Non-pigmented ciliary epithelial cell (primary cell): ENCODE measurements at places on chromosomes 1 and 21.

DNA sequence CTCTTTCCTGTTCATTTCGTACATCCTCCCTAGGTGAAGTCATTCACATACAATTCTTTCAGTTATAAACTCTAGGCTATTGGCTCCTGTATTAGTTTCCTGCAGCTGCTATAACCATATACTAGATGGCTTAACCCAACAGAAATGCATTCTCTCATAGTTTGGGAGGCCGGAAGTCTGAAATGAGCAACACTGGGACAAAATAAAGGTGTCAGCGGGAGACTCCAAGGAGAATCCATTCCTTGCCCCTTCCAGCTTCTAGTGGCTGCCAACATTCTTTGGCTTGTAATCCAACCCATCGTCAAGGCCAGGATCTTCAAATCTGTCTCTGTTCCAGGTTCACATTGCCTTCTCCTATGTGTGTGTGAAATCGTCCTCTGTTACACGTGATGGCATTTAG, 71.3 kb downstream of the TOR3A start:
- DNase-seq, result no peak

- no peak for DNase-seq
Measured at GRCh38 chr1:20448671-20449071, 37.3 kb downstream of the CAMK2N1 start.

DNA sequence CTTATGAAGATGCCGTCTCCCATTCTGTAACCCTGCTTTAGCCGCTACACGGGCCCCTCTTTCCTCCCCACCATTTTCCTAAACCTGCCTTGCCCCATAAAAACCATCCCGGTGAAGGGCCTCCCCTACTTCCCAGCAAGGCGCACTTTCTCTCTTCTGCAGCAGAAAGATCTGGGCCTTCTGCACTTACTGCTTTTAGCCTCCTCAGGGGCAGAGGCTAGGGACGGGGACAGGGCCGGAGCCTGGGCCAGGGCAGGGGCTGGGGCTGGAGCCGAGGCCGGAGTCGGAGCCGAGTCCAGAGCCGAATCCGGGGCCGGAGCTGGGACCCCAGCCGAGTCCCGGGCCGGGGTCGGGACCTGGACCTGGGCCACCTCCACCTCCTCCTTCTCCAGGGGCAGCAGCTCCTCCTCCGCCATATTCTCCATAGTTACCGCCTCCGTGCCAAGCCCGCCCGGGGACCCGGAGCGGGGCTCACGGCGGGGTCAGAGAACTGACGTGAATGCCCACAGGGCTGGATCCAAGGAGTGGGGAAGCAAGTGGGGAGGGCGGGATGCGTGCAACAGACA, 382 bp downstream of the TRMT1L start:
- no peak for DNase-seq

DNA sequence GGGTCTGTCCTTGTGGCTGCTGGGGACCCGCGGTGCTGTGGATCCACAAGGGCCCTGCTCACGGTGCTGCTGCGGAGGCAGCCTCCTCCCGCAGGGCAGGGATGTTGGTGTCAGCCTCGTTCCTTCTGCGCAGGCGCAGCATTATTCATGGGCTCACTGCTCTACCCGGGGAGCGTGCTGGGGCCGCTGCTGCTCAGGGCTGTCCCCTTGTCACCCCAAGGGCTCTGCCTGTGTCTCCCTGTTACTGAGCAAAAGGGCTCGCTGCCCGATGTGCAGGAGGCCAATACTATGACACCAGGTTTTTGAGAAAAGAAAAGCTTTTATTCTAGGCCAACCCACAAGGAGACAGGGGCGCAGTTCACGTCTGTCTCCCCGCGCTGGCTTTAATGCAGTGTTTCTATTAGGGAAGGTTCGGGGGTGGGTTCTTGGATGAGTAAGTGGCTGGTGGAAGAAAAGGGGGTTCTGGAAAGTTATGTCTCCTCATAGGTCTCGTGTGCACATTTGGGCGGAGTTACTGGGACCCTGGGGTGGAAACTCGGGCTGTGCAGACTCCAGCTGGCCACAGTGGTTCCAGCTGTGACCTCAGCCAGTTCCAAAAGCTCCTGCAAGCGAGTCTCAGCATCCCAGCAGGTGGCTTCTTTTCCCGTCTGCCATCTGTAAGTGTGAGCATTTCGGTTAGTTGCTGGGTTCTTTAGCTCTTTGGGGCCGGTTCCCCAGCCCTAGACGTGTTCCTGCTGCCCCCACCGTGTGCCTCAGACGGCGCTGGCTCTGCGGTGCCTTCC, 40.8 kb upstream of the LRRC3 start:
- no peak for DNase-seq

DNA sequence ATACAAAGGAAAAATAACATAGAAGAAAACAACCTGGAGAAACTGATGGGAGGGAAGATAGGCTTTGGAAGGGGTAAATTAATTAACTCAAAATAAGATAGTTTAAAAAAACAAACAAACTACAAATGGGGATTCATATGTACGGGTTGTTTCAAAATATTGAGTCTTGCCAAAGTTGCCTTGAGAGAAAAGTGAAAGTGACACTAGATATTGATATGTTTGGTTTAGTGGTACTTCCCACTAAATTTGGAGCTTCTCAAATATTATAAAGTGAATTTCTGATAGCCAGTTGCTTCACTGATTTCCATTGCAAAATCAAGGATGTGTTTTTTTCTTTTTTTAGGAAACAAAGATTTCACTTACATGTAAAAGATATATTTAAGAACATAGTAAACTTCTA, 149.5 kb upstream of the RUNX1 start:
- DNase-seq, result no peak

- no peak for DNase-seq
Measured at GRCh38 chr1:22579541-22580155, 16.4 kb downstream of the EPHA8 start.
